CD4-positive, alpha-beta T cell treated with Interferon gamma for 1 hour (primary cell): ENCODE measurements at places on chromosomes 16 and 17.

DNA sequence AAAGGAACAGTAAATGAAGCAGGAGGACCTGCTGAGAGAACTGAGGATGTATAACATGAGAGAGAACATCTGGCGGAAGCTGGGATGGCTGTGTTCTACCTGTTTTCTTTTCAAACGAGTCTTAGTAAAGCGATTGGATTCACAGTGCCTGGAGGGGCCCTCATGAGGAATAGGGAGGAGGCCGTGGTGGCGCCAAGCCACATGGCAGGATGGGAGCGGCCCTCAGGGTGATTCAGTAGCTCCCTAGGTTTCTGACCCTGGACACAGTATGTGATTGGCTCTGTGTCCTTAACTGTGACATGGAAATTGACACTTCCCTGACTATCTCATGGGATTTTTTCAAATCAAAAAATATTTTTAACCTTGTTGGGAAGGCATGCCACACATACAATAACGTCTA lies 32.1 kb downstream of the USP43 start:
- DNase-seq = no peak

GRCh38 chr17:61261001-61261637 lies 138.5 kb upstream of the TBX2 start:
- no peak for DNase-seq

GRCh38 chr17:79776376-79777119 lies 1.4 kb upstream of the CBX2 start:
- no peak for DNase-seq

DNA sequence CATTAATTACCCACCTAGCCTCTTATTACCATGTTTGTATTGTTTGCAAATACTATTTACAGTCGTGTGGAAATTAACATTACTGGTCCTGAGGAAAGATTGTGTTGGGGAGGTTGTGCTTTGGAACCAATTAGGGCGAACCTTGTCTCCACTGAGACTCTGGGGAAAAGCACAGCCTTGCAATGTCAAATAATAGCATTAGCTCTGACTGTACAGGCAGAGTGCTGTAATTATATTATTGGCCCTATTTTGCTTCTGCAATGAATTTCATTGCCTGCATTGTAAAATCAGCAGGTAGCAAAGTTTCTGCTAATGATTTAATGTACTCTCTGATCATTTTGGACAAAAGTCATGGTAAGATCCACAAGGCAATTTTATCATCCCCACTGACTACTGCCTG lies 97.0 kb downstream of the WWOX start:
- DNase-seq = no peak

GRCh38 chr16:9499941-9500593 lies 408.6 kb downstream of the HAPSTR1 start:
- DNase-seq = no peak

DNA sequence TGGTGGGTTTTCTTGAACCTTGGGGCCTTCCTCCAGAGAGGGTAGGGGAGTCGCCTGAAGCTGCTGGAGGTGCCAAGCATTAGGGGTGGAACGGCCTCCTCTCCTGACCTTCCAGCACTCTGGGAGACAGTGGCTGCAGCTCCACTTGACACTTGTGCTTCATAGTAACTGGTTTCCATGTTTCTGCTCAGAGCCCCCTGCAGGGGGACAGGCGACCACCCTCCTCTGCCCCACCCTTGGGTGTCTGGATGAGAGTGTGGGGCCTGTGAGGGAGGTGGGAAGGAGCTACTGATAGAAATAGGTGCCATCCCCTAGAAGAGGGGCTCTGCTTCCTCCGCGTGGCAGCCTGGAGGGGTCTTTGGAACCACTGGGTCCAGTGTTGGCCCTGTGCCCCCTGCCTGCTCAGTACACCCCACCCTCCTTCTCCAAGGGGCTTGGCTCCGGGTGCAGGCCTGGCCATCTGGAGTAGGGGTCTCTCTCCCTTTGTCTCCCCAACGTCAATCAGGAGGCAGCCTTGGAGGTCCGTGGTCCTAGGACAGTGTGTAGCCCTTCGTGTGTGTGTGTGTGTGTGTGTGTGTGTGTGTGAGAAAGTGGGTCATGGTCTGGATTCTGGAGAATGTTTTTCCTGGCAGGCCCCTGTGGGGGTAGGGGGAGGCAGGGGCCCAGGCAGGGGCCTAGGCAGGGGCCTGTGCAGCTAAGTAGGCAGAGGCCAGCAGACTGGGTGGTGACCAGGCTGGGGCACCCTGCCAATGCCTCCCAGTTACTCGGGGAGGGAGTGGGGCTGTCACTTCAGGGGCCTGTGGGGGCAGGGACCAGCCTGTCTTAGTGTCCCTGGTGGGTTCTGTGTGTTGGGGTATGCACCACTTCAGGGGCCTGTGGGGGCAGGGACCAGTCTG lies 4.9 kb downstream of the LASP1 start:
- DNase-seq = no peak

DNA sequence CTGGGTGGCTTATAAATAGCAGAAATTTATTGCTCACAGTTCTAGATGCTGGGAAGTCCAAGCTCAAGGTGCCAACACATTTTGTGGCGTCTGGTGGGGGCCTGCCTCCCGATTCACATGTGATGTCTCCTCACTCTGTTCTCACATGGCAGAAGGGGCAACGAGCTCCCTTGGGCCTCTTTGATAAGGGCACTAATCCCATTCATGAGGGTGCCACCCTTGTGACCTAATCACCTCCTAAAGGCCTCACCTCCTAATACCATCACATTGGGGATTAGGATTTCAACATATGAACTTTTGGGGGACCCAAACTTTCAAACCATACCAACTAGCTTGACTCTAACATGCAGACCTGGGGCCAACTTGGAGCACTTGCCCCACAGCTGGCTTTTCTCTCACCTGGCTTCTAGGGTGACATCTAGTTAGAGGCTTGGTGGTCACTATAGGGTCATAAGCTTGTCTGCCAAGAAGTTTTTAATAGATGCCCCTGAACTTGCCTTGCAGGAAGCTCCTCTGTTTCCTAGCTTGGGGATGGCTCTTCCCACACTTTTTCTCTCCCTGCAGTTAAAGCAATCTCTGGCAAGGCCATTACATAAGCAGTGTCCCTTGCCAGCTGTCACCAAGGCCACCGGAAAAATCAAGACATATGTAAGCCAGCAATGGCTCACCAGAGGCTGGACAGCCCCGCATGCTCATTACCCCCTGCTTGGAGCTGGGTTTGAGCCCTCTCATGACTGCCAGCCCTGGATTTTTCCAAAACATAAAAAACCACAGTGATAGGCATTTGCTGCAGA lies 8.4 kb upstream of the MED9 start:
- no peak for DNase-seq

GRCh38 chr17:61567045-61567802 lies 23.8 kb downstream of the NACA2 start:
- DNase-seq = no peak

- DNase-seq = no peak
Observed at GRCh38 chr16:9055661-9056060, 35.8 kb upstream of the HAPSTR1 start.

DNA sequence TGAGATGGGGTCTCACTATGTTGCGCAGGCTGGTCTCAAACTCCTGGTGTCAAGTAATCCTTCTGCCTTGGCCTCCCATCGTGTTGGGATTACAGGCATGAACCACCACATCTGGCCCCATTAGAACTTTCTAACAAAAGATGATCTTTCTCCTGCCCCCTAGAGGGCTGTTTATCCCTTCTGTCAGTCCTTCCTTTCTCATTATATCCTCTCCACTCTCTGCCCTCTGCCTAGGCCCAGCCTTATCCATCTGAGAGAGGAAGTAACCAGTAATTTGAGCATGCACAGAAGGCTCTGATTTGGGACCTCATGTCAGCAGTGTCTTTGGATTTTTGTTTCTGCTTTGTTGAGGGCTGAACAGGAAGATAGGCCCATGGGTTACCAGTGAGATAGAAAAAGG lies 4.4 kb upstream of the DHX40 start:
- DNase-seq = no peak
